ENCODE measurements at places on chromosomes 5 and 9. TPM values are rescaled to one million over a fixed set of nuclear protein-coding genes. Genes with fewer than 3 reads are reported as not detected.

- no peak for DNase-seq
These were observed 43.9 kb upstream of the ARAP3 start for GRCh38 chr5:141725891-141726290.

TRIP13 gene
- 0.57 TPM for total RNA-seq

ANKRD18B gene
- total RNA-seq = 2.0 TPM

- DNase-seq = no peak
These were observed 145.6 kb downstream of the HSD17B3 start for GRCh38 chr9:96156171-96156974.

DNA sequence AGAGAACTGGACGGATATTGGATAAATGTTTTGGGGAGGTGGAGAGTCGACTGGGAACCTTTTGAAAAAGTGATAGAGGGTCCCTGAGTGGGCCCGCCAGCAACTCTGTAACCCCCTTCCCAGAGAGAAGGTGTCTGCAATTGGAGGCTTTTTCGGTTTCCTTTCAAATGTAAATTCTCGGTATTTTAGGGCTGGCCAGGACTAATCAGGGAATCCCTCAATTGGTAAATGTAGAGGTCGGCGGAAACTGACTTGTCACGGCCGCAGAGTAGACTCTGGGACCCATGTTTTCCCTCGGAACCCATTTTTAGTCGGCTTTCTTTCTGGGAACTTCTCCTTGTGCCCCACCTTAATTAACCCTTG is 524 bp downstream of the CCNB1 start:
- DNase-seq = no peak

All from cardiac septum (tissue), 1 donor.